Left renal pelvis (tissue), 4 donors: ENCODE measurements at places on chromosomes 2 and 18. TPM values are rescaled to one million over a fixed set of nuclear protein-coding genes. Genes with fewer than 3 reads are reported as not detected.

DNA sequence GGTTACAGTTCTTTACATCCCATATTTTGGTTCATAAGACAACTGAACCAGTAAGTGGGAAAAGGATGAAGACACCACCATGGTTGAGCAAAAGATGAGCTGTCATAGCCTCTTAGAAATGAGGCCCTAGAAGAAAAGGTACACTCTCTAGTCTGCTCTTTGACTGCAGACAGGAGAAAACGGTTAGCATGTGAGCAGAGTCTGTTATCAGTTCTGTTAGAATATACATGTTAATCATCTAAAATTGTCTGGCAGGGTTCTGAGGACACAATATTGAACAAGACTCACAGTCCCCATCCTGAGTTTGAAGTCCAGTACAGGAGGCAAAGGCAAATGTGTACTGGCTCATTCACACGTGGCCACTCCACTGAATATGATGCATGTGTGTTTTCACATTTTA is 78.1 kb downstream of the MBOAT2 start:
- no peak for DNase-seq

DNA sequence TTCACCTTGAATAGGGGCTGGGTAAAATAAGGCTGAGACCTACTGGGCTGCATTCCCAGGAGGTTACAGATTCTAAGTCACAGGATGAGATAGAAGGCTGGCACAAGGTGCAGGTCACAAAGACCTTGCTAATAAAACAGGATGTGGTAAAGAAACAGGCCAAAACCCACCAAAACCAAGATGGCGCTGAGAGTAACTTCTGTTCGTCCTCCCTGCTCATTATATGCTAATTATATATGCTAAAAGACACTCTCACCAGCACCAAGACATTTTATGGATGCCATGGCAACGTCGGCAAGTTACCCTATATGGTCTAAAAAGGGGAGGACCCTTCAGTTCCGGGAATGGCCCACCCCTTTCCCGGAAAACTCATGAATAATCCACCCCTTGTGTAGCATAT is 711.5 kb upstream of the KLHL29 start:
- no peak for DNase-seq

GRCh38 chr18:40380686-40381439 is 1574.2 kb upstream of the PIK3C3 start:
- no peak for DNase-seq

DNA sequence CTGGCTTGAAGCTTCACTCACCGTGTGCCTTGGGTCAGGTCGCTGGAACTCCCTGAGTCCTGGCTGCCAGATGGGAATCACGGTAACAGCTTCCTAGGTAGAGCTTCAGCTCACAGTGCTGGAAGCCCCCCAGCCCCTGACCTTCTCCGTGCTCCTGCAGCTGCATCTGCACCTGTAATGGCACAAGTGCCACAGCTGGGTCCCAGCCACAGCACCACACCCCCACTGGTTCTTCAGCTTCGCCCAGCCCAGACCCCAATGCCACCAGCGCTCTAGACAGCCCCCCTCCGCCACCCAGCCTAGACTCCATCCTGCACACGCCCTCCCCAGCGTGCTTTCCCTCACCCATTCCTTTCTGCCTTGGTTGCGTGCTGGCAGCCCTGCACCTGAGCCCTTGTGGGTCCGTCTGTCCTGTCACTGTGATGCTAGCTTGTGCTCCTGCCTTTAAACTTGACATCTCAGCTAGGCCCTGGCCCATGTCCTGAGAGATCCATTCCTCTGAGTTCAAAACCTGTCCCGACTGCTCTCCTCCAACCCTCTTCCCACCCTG is 7.6 kb upstream of the ESPNL start:
- no peak for DNase-seq

DNA sequence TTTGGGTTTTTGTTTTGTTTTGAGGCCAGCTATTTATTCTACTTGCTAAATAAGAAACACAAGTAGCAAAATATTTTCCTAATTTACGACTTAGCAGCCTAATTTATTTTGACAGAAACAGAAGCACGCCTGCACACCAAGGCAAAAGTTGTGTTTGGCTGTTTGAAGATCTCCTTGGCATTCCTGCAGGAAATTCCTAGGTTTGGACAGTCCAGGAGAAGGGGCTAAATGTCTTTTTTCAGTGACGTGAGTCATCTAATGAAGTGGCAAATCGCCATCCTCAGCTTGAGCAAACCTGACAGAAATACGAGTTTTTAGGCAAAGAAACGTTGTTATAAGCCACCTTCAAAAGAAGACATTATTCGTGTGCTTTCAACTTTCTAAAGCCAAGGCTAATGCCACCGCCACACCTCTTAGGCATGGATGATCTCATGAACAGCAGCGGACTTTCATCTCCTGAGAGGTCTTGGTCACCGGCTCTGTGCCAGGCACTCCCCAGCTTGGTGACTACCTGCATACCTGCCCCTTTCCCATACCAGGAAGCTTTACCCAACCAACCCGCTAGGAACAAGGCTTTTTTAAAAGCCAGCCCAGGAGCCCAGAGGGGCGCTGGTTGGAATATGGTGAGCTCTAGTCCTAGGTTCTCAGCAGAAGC is 30.9 kb downstream of the STK39 start:
- DNase-seq = no peak

DNA sequence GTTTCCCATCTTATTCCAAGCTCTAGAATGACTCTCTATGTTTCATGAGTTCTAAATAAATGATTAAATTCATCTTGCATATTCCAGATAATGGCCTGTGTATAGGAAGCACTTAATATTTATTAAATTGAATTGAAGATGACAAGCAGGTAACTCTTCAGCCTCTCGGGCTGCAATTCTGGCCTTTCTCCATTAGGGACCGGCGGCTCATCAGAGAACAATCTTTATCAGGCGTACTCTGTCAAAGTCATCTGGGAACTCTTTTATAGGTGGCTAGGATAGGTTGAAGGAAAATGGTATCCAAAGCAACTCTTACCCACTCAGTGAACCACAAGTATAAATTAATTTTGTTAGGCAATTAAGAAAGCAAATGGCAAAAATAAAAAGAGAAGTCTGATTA is 308.5 kb downstream of the NOL4 start:
- DNase-seq = no peak

THADA gene
- polyA plus RNA-seq = 19.9 TPM

SCN9A gene
- 2.9 TPM for polyA plus RNA-seq

GPR45 gene
- 0.13 TPM for polyA plus RNA-seq
